AG09309 (cell line): ENCODE measurements at places on chromosomes 13 and 19.

DNA sequence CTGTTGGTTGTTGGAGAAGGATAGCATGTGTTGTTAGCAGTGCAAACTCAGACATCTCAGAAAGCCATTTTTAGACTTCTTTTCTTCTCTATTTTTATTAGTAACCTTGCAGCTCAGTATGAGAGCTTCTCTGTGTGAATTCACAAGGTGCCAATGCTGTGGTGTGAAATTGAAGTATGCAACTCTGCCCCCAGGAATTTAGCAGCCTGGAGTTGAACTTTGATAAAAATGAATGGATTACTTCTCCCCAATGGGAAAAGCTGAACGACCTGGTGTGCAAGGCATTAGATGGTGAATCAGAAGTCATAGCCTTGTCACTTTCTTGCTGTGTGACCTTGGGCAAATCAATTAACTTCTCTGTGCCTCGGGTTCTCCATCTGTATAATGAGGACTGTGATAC is 512.3 kb upstream of the PCDH9 start:
- no peak for DNase-seq

GRCh38 chr13:96279904-96280303 is 190.0 kb downstream of the HS6ST3 start:
- DNase-seq = no peak

DNA sequence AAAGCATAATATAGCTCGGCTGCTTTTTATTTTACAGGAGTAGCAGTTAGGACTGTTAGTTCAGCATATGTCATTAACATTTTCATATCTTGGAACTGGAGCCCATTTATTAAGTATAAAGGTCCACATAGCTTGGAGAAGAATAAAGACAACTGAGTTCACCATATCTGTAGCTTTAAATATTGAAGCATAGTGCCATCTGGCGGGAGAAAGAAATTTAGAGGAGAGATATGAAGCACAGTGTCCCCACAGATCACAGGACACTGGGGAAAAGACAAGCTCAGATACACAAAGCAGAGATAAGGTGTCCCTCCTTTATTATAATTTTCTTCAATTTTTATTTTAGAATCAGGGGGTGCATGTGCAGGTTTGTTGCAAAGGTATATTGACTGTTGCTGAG is 104.7 kb upstream of the FREM2 start:
- no peak for DNase-seq

GRCh38 chr19:51473009-51473707 is 5.2 kb upstream of the CEACAM18 start:
- DNase-seq = peak; percentile 11

- DNase-seq = no peak
Observed at GRCh38 chr19:45766869-45767346, 2.1 kb downstream of the SIX5 start.

DNA sequence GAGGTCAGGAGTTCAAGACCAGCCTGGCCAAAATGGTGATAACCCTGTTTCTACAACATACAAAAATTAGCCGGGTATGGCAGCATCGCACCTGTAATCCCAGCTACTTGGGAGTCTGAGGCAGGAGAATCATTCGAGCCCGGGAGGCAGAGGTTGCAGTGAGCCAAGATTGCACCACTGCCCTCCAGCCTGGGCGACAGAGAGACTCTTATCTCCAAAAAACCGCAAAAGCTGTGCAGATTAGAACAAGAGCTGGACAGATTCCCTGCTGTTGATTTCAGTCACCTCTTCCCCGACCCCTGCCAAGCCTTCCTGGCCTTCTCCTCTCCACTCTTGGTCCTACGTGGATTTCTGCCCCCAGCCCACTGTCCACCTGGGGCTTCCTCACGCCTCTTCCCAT is 8.3 kb downstream of the CAMSAP3 start:
- DNase-seq = no peak

GRCh38 chr13:71879129-71879535 is 12.1 kb upstream of the DACH1 start:
- DNase-seq = no peak

DNA sequence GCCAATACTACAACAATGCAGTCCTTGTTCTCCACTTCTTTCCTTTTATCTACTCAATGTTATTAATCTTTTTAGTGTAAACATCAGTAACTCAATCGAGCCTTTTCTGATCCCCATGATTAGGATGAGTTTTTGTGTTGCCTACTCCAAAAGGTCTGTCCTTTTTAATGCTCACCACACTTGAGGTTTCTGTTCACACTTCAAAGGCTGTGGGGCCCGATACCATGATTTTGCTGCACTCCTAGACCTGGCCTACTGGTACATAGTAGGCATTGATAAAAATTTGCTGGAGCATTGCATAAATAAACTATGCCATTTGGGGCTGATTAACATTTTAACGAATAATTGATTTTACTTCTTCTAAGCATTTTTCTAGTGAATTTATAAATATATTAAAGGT is 125.4 kb upstream of the KLF12 start:
- DNase-seq = no peak

GRCh38 chr19:10776900-10777650 is 58.9 kb downstream of the TMED1 start:
- no peak for DNase-seq

GRCh38 chr19:46202872-46203860 is 26.4 kb upstream of the IGFL1 start:
- DNase-seq = no peak
